ENCODE measurements at places on chromosomes 6 and 20.

DNA sequence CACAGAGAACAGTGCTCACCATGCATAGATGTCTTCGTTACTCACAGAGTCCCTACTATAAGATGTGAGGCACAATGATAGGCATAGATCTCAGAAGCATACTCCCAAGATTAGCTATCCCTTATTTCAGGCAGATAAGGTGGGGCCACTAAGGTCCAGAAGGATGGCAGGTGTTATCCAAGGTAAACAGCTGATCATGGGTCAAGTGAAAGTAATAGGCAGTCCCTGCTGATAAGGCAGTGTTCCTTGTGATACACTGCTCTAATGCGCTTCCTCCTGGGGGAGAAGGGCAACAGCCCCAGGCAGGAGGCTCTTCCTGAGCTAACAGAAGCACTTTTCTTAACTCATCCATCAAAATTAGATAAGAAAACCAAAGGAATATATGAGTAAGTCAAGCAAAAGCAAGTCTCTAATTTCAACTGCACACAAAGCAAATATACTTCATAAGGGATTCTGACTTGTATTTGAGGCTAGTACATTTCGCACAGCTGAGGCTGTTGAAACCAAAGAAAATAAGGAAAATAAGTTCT, 42.2 kb downstream of the METTL24 start:
- no peak for DNase-seq

DNA sequence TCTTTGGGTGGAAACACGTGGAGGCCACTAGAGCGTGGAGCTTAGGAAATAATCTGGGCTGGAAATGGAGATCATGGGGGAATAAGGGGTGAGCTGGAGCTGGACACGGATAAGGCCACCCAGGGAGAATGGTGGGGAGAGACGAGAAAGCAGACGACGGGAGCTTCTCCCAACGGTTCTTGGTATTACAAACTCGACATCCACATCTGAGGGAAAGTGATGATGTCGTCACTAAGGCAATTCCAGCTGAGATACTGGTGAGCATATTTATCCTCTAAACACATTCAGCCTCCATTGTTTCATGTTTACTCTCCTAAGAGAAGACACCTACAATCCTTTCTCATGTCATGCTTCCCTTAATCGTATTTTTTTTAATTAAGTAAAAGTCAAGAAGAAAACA, 50.2 kb upstream of the SNX9 start:
- DNase-seq = no peak

DNA sequence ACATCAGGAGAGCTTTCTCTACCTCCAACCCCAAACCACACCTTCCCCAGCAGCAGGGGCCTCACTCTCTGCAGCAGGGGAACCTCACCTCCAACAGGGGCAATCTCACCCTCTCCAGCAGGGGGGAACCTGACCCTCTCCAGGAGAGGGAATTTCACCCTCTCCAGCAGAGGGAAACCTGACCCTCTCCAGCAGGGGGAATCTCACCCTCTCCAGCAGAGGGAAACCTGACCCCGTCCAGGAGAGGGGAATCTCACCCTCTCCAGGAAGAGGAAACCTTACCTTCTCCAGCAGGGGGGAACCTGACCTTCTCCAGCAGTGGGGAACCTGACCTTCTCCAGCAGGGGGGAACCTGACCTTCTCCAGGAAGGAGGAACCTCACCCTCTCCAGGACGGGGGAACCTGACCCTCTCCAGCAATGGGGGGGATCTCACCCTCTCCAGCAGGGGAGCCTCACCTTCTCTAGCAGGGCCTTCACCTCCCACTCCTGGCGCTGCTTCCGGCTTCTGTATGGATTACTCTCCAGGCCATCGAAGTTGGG, 3.1 kb downstream of the B3GALT4 start:
- no peak for DNase-seq

DNA sequence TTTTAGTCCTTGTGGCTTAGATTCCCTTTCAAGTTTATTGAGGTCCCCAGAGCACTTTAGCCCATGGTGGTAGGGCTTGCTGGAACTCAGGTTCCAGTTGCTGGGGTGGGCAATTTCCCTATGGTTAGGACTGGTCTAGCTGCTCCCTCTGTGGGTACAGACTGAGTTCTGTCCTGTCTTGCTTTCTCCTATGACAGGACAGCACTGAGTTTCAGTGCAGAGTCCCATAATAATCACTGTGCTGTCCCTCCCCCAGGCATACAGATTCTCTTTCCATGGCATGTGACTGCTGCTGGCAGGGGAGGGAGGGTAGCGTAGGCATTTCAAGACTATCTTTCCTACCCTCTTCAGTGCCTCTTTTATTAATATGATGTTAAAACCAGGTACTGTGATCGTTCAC, 17.1 kb upstream of the ERVFRD-1 start:
- no peak for DNase-seq

DNA sequence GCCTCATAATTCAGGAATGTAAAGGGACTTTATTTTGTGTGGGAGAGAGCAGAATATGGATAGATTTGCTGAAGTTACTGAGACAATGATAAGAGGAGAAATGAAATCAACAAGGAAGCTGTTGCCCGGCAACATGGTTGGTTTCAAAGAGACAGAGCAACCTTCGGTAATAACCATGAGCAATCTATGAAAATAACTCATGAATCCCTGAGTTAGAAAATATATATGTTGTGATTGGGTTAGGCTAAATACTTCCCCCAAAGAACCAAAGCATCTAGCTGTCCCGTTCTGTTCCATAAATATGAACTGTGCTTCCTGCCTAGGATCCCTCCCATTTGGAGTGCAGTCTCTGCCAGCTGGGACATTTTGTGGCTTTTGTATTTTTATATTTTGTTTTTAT, 23.1 kb downstream of the SERPINB1 start:
- DNase-seq = no peak

DNA sequence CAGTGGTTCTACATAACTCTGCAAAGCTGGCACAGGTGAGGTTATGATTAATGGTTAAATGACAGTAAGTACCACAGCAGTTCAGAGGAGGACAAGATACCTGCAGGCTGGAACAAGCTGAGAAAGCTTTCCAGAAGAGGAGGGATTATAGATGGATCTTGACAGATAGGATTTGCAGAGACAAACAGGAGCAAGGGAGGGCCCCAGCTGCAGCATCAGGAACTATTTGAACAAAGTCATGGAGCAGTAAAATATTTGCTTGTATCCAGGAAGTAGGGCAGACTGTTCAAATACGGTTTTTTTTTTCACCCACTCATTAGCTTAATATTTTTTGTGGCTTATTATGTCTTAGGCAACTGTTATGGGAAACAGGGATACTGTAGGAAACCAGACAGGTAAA, 144.4 kb upstream of the MAN1A1 start:
- no peak for DNase-seq

GRCh38 chr6:41155132-41155805, 1.1 kb upstream of the TREML1 start:
- no peak for DNase-seq

DNA sequence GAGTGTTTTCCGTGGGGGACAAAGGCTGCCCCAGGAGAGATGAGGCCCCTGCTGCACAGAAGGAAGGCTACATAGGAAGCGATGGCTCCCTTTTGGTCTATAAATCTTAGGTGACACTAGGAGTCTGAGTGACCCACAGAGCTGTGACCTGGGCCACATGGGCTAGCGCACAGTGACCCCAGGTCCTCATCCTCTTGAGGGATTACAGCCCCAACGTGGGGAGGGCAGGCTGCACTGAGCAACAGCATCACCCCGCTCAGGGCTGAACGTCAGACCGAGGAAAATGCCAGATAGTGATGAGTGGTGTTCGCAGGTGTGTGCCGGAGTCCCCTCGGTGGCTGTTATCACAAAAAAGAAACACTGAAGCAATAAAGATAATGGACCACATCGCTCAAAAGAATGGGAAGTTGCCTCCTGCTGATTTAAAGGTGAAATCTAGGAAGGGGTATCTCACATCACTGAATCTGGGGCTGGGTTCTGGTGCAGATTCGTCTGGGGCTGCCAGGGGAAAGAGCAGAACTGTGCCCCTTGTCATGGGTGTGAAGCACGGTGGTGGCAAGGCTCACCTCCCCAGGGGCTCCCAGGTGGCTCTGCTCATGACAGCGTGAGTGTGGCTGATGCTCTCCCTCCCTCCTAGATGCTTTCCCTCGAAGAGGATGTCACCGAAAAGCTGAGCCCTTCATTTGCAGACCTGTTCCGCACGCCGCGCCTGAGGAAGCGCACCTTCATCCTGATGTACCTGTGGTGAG, 14.5 kb downstream of the SLC22A1 start:
- no peak for DNase-seq

DNA sequence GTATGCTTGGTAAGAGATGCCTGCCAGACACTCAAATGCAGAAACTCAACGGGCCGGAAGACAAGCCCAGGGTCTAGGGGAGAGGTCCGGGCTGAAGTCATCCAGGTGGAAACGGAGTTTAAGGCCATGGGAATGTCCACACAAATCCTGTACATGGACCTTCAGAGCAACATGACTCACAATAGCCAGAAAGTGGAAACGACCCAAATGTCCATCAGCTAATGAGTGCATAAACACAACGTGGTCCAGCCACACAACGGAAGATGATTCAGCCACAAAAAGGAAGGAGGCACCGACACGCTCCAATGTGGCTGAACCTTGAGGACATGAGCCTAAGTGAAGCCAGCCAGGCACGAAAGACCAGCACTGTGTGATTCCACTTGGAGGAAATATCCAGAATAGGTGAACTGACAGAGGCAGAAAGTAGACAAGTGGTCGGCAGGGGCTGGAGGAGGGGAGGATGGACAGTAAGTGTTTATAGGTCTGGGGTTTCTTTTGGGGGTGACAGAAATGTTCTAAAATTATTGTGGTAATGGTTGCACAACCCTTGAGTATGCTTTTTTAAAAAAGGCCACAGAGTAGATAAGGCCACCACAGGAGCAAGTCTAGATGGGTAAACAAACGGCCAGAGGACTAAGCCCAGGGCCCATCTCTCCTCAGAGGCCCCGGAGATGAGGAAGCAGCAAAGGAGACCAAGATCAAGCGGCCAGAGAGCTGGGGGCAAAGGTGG, 105.6 kb downstream of the PREX1 start:
- DNase-seq = no peak

- DNase-seq = no peak
Observed at GRCh38 chr6:122817358-122817757, 28.3 kb downstream of the SMPDL3A start.

- DNase-seq = no peak
Observed at GRCh38 chr20:8587810-8588209, 455.7 kb downstream of the PLCB1 start.

- DNase-seq = no peak
Observed at GRCh38 chr20:38685853-38686473, 38.3 kb upstream of the SLC32A1 start.

- no peak for DNase-seq
Observed at GRCh38 chr6:111603040-111603439, 2.6 kb downstream of the TRAF3IP2 start.

GRCh38 chr6:154408891-154409500, 52.4 kb upstream of the IPCEF1 start:
- no peak for DNase-seq

DNA sequence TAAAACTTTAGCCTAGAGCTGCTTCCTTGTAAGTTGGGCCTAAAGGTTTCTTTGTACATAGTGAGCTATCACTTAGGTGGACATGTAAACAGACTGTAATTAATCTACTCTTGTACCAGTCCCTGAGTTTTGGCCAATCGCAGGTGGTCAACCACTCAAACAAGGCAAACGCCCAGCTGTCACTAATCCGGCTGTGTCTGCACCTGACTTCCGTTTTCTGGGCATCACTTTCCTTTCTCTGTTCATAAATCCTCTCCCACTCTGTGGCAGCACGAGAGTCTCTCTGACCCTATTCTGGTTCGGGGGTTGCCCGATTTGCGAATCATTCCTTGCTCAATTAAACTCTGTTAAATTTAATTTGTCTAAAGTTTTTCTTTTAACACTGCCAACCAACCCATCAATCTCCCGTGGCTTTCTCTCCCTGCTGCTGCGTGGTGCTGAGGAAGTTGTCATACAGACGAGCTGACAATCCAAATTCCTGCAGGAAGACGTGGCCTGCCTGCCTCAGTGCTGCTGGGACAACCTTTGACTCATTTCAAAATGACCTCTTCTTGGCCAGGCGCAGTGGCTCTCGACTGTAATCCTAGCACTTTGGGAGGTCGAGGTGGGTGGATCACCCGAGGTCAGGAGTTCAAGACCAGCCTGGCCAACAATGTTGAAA, 206.3 kb downstream of the QKI start:
- DNase-seq = no peak

- no peak for DNase-seq
Observed at GRCh38 chr6:143896126-143896860, 32.0 kb downstream of the ZC2HC1B start.

- no peak for DNase-seq
Observed at GRCh38 chr6:94196891-94197290, 777.5 kb upstream of the EPHA7 start.

GRCh38 chr6:143941852-143942627, 66.0 kb downstream of the PLAGL1 start:
- peak; percentile 39 for DNase-seq

GRCh38 chr20:4160761-4161305, 145.5 kb upstream of the RNF24 start:
- no peak for DNase-seq

GRCh38 chr20:37538003-37538402, 10.3 kb upstream of the BLCAP start:
- DNase-seq = no peak

- DNase-seq = no peak
Observed at GRCh38 chr6:69796073-69796641, 653 bp downstream of the LMBRD1 start.

GRCh38 chr6:157037165-157037564, 260.0 kb downstream of the ARID1B start:
- no peak for DNase-seq

GRCh38 chr20:18738055-18738454, 75.5 kb upstream of the SCP2D1 start:
- no peak for DNase-seq

- DNase-seq = no peak
Observed at GRCh38 chr20:24735263-24735662, 213.8 kb upstream of the CST7 start.

DNA sequence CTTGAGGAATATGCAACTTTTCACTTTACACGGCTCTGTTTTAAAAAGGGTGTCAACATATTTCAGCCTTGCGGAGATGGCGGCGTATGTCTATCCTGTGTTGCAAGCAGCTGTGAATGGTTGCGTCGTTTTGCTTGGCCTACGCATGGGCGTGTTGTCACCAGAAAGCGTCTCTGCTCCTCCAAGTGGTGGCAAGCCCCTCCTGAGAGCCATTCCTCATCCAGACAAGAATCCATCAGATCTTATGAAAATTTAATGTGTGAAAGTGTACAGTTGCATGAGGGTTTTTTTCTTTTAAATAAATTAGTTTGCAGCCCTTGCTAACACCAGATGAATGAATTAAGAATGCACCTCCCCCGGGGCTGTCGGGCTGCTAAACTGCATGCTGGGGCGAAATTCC, 114.4 kb downstream of the PHACTR3 start:
- no peak for DNase-seq

DNA sequence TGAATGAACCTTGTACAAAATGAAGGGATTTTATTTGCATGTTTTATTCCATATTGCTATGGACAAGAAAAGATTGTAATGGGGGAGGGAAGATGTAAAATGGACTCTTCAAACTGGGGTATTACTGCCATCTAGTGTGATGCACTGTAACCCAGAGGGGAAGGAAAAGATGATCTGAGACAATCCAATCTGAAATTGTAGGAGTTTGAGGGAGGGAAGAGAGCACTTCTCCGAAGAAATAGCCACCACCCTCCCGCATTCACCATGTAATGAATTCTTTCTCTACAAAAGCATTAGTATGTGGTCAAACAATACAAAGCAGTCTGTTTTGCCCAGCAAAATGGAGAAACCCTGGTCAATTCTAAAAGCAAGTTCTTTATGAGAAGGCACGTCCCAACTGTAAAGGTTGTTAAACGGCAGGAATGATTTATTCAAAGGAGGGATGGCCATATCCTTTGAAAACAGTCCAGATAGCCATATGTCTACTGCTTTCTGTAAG, 679.5 kb upstream of the NRSN1 start:
- DNase-seq = no peak

GRCh38 chr6:42140032-42140431, 2.4 kb downstream of the C6orf132 start:
- no peak for DNase-seq

Measured in activated CD4-positive, CD25-positive, alpha-beta regulatory T cell (primary cell).